CD4-positive, alpha-beta T cell treated with Interleukin-6 at 100 ng/mL for 8 hours (primary cell): ENCODE measurements at places on chromosomes 5 and 9.

DNA sequence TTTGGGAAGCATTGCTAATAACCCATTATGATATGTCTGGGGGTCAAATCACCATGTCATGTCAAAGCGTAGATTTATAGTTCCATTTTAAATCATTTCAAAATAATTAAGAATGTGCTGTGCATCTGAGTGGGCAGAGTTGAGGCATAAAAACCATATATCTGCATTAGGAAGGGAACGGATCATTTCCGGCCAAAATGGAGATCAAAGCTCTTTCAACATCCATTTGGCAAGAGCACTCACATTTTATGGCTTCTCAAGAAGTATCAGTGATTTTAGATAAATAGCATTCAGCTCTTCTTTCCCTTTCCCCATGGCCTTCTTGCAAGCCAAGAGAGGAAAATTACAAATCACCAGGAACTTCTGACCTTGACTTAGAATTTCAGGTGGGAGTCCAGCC, 89.9 kb downstream of the HSPA4 start:
- no peak for DNase-seq

DNA sequence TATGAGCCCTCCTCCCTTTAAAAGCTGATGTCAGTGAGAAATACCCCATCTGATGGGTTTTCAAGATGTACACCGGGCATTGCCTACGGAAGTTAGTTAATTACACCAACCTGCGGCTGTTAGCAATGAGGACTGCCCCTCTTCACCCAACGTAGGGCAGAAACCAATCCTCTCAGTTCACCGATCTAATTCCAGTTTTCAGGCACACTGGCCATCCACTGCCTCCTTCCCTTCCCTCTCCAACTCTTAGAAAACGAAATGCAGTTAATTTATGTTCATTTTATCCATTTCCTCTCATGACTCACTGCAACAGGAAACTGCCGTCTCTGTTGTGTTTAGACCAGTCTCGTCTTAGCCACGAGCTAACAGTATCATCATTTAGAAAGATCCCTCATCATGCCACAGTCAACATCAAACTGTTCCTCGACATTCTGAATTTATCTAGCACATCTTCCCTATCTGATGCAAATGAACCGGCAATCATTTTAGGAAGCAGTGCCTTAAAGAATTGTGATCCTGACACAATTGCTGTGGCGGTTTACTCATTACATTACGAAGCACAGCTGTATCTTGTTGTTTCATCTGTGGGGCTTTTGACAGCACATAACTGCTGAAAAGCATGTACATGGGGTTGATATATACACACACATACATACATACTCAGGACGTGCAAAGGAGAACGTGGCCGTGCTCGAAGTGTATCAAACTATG, 168.6 kb downstream of the EFNA5 start:
- no peak for DNase-seq

- no peak for DNase-seq
Measured at GRCh38 chr9:113393281-113393680, 7.8 kb downstream of the ALAD start.

DNA sequence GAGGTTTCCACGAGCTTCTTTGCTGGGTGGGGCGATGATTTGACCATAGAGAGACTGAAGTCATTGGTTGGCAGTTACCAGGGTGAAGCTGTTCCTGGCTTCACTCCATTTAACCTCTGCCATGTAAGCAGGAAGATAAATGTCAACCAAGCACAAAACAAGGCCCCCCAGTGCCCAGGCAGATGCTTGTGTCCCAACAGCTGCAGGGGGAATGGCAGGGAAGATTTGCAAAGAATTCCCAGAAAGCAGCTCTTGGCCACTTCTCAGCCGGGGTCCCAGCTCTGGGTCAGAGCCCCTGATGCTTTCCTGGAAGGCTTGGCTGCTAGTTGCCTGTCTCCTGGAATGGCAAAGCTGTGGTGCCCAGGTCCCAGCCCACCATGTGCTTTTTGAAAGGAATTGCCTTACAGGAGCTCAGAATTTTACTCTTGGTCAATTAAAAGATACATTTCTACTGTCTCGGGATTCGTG, 383.4 kb downstream of the ENC1 start:
- DNase-seq = no peak

- no peak for DNase-seq
Measured at GRCh38 chr5:129652349-129653056, 95.4 kb upstream of the MINAR2 start.

- no peak for DNase-seq
Measured at GRCh38 chr9:104388071-104388470, 116.0 kb upstream of the OR13F1 start.

GRCh38 chr9:110028271-110028670, 179.7 kb downstream of the C9orf152 start:
- DNase-seq = no peak

DNA sequence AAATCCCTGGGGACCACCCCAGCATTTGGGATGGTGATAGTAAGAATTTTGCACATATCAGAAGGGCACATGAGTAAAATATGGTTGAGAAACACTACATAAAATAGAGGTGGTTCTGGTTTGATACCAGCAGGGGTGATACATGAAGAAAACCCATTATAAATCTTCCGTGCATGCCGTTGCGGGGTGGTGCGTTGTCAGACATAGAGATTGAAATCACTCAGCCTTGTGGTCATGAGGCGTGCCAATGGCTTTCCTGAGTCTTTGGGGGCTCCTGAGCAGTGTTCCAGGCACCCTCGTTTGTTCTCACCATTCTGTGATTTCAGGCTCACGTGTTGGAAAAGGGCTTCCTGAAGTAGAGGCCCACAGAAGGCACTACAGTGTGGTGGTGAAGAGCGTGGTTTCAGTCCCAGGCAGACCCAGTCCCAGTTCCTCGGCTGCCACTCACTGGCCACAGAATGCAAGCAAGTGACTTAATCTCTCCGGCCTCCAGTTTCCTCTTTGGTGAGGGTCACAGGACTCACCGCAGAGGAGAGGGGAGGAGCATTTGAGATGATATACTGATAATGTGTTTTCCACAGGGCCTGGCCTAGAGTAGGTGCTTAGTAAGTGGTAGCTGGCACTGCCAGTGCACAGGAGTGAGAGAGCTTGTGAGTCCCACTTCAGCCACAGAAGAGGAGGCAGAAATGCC, 20.5 kb upstream of the GLRX start:
- DNase-seq = peak; percentile 77

DNA sequence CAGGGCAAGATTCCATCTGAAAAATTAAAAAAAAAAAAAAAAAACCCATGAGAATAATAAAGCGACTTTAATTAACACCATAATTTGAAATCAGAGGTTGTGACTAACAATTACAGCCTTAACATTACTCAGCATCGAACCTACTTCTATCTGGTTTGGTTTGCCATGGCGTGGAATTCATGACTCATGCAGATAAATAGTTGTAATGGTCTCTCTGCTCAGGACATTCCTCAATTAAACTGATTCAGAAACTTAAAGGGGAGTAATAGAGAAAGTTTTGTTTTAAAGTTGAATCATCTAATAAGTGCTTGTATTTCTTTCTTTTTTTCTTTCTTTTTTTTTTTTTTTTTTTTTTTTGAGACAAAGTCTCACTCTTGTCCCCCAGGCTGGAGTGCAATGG, 135.5 kb downstream of the SPATA31D1 start:
- no peak for DNase-seq

DNA sequence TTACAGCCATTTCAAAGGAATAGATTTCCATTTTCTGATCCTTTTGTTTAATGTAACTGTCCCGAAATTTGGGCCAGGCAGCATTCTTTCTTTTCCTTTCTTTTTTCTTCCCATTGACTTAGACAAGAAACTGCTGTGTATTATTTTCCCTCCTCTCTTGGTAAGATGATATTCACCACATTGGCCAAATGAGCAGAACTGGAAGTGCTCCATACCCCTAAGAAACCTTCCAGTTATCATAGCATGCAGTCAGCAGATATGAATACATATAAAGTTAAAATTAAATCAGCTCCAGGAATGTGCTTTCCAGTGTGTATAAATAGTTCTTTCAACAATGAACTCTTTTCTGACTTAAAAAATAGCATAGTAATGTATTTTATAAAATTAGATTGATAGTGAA, 168.5 kb upstream of the GAS1 start:
- DNase-seq = no peak

DNA sequence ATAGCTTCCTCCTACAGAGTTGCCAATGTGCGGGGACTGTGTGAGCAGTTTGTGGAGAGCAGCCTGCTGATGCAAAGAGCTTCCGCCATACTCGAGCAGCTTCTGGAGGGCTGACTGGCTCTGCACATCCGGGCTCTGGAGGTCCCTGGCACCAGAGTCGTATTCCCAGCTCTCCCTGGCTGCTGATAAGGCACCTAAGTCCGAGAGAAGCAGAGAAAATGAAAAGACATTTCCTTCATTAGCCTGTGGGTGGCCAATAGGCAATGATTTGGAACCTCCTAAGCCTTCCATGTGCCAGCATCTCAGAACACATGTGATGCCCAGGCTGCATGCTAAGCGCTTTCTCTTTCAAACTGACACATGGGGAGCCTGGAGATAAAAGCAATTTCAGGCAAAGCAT, 94.3 kb downstream of the TSSK1B start:
- DNase-seq = no peak

- DNase-seq = no peak
Measured at GRCh38 chr5:12902611-12903010, 998.4 kb upstream of the CTNND2 start.

GRCh38 chr5:88683506-88684135, 199.4 kb downstream of the MEF2C start:
- no peak for DNase-seq
